ENCODE measurements at places on chromosomes 1 and 21.

- no peak for DNase-seq
Measured at GRCh38 chr1:96581772-96582171, 139.8 kb upstream of the PTBP2 start.

DNA sequence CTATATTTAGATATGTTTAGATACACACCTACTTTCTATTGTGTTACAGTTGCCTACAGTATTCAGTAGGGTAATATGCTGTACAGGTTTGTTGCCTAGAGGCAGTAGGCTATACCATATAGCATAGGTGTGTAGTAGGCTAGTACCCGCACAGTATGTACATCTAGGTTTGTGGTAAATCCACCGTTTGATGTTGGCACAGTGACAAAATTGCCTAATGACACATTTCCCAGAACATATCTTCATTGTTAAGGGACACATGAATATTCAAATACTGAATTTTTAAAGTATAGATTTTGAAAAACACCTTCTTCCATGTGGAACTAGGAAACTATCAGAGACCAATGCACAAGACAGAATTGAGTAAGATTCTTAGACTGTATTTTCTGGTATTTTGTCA is 22.6 kb upstream of the PDC start:
- no peak for DNase-seq

DNA sequence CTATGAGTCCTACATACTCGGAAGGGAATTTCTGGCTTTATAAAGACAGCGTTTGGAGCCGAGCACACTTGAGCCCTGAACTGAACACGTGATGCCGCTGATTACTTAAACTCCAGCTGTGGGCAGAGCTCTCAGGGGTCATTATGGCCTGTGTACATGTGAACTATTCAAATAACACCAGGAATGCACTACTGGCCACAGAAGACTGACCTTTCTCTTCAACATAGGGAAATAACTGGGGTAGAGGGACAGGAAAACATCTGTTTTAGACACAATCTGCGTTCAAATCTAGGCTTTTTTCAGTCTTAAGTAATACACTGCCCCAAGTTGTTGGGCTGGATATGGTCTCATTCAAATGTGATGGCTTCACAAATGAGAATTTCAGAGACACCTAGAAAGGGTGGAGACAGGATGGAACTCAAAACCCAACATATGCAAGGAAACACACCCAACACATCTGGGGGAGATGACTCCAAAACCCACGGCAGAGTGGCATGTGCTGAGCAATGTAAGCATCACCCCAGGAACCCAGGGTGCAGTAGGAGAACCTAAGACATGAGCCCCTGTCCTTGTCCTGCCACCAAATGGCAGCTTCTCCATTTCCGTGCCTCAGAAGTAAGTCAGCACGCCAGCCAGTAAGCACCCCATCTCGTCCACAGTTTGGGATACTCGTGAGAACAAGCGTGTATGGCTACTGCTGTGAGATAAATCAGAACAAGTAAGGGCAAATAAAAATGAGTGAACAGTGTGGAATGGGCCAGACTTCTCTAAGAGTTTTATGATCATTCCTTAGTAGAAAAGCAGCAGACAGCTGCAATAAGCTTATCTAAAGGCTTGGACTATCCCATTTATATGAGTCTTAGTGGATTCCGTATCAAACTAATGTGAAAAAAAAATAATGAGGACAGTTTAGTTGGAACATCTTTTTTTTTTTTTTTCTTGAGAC is 24.9 kb downstream of the NID1 start:
- no peak for DNase-seq

DNA sequence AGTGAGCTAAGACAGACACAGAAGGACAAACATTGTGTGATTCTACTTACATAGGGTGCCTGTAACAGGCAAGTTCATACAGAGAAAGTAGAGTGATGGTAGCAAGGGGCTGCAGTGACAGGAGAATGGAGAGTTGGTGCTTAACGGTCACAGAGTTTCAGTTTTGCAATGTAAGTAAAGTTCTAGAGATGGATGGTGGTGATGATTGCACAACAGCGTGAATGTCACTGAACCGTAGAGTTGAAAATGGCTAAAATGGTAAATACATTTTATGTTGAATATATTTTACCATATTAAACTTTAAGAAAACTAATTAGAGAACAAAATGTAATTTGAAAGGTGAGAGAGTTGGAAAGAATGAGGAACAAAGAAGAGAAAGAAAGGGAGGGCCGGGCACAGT is 8.7 kb downstream of the CFAP107 start:
- DNase-seq, result no peak

DNA sequence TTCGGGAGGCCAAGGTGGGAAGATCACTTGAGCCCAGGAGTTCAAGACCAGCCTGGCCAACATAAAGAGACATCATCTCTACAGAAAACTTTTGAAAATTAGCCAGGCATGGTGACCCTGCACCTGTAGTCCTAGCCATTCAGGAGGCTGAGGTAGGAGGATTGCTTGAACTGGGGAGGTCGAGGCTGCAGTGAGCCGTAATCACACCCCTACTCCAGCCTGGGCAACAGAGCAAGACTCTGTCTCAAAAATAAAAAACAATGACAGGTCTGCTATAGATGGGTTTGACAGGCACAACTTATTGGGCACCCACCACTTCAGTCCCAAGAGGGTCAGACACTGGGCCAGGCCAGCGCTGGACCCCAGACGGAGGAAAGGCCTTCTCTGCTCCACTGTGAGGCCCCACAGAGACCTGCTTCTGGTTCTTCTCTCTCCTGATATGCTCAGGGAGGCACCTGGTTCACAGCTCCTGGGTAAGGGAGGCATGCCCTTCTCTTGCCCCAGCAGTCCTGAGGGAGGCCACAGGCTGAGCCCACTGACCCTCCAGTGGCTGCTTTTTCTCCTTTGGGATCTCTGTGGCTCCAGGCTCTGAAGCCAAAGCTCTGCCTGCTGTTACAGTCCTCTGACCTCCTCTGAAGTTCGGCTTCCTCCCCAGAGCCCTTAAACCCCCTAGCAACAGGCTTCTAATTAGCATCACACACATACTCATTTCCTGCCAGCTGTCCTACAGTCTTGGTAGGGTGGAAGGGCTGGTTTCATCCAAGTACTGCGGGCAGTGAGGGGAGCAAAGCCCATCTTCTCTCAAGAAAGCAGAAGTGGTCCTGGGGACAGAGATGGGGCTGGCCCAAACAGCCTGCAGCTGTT is 14.4 kb downstream of the S100A16 start:
- DNase-seq, result no peak
